ENCODE measurements at places on chromosomes 5 and 9.

- DNase-seq = no peak
Observed at GRCh38 chr5:124007675-124008398, 495.9 kb downstream of the CSNK1G3 start.

DNA sequence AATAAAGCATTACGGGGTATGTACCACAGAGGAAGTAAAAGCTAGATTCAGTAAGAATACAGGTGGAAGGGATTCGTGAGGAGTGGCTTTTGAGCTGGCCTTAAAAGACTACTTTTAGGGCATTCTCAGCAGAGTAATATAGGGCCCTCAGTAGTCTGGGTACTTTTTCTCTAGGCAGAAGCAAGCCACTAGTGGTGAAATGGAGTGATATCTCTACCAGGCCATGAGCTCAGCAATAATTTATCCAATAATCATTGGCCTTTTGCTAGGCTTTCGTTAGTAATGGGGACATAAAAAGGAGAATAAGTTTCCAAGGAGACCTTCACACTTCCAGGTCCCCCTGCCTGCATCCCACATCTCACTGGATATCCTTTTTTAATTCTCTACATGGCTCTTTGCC is 1.7 kb downstream of the POLR3G start:
- no peak for DNase-seq

- no peak for DNase-seq
Observed at GRCh38 chr9:127779136-127779981, 893 bp upstream of the SH2D3C start.

DNA sequence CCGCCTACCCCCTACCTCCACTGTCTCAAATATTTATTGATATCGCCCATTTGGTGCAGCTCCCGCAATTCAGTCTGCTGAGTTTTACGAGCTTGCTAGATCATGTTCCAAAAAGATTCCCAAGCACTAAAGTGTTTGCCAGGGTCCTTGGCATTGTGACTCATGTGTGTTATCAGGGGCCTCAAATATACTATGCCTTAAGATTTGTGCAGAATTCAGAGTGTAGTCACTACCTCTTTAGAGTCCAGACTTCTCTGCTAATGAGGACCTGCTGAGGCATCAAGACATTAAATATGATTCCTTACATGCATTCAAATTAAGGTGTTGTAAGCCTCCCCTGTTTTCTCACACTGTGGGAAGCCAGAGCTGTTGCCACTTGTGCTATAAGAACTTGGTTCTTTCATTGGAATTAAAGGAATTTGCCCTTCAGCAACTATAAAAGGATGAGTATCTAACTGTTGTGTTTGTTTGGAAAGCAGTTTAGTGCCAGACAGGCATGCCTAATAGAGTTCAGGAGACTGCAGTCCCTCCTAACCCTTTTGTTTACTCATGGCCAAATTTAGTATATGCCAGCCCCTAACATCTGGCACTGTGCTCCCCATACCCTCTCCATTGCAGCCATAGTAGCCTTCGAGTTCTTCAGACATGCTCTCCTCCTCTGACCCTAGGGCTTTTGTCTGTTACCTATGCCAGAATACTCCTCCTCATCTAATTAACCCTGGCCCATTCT is 316.4 kb downstream of the NR3C1 start:
- no peak for DNase-seq

- DNase-seq = no peak
Observed at GRCh38 chr5:180785121-180785781, 17.4 kb downstream of the MGAT1 start.

- DNase-seq = no peak
Observed at GRCh38 chr5:51433052-51433710, 49.9 kb downstream of the ISL1 start.

GRCh38 chr5:39191216-39191615 is 28.1 kb downstream of the FYB1 start:
- no peak for DNase-seq

DNA sequence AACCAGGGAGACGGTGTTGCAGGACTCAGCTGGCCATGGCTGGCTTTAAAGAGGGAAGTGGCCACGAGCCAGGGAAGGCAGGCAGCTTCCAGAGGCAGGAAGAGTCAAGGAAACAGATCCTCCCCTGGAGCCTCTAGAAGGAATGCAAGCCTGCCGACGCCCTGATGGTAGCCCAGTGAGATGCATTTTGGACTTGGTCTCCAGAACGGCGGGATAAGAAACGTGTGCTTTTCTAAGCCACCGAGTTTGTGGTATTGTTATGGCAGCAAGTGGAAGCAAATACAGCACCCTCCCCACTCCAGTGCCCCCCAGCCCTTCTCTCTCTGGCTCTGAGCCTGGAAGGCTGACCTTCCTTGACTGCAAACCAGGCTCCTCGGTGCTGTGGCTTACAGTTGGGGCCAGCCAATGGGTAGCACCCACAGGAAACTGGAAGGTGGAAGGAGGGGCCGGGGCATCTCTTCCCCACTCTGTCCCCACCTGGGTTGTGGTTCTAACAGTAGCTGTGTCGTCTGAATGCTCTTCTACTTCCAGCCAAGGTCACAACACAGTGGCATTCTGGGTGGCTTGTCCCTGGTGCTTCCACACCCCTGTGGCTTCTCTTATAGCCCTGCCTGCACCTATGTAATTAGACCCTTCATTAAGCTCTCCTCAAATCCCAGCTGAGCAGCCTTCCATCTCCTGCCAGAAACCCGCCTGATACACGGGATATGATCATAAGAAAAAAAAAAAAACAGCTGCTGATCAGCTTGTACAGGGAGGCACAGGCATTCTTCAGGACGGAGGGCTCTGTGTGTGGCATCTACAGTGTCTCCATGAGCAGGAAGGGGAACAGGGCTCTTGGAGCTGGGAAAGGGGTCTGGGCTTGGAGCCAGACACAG is 29.9 kb upstream of the UNC5A start:
- DNase-seq = no peak

DNA sequence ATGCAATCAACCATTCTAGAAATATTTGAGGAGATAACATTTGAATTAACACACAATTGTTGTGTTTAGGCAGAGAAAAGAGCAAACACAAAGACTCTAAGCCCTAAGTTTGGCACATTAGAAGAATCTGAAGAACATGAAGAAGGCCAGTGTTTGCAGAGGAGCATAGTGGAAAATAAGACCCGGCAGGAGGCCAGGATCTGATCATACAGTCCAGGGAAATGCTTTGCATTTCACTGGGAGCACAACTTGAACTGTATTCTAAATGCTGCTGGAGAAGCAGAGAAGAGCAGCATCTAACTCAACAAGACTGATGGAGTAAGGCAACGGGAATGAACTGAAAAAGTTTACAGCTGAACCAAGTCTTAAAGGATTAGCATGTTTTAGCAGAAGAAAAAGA is 463.4 kb downstream of the ZNF608 start:
- no peak for DNase-seq

- no peak for DNase-seq
Observed at GRCh38 chr5:103910786-103911185, 348.2 kb upstream of the NUDT12 start.

DNA sequence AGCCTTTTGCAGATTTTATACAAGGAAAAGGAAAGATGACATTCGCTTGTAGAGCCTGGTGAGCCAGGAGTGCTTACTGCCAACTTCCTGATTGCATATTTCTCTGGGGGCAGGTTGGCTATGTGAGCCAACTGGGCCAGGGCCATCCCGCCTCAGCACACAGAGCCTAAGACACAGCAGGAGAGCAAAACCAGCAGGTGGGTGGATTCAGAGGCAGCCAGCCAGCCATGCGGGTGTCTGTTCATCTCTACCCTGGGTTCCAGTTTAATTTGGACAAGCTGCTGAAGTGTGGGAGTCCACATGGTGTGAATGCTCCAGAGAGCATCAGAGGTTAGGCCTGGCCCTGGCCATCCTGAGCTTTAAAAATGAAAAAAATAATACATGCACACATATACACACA is 291.4 kb downstream of the ARHGEF28 start:
- DNase-seq = peak; percentile 66

GRCh38 chr5:154193283-154193682 is 2.8 kb downstream of the GALNT10 start:
- DNase-seq = peak; percentile 64

DNA sequence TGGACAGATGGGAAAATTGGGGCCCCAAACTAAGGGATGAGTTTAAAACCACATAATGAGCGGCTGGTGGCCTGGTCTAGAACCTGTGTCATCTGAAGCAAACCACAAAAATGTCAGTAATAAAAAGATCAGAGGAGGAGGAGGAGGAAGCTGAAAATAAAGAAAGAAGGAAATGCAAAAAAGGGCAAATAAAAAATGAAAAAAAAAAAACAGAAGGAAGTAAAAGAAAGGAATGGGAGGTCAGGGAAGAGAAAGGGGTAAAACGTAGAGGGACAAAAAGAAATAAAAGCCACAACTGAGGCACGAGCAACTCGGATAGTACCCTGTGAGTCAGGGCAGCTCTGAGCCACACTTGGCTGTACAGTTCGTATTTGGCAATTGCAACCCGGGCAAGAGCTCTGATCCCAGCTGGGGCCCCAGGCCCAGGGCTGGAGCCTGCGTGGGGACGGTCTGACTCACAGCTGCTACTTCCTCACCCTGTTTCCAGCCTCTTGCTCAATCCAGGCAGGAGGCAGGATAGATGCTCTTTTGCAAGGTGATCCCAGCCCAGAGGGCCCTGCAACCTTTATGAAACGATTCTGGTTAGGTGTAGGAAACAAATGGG is 137.9 kb upstream of the TRIM32 start:
- peak; percentile 57 for DNase-seq

DNA sequence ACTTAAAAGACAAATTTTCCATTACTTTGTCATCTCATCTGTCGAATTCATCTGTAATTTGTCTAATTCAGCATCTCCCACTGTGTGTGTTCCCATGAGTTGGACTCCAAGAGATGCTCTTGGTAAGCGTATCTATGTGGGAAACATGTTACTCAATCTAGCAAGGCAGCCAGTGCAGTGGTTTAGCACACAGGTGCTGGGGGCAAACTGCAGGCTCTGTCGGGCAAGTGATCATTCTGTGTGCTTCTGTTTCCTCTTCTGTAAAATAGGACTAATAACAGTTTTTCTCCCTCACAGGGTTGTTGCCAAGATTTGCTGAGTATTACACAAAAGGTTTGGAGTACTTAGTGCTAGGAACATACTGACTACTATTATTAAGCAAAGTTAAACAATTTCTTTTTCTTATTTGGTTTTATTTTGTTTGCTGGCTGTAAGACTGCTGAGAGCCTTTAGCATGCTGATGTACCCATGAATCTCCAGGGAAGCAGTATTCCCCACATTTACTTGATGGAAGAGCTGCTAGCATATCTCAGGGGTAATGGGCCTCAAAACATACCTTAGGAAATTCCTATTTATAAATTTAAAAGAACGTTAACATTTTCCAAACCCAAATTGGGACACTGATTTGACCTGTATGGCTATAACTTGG is 709 bp upstream of the GAPT start:
- no peak for DNase-seq

GRCh38 chr5:105146867-105147266 is 1584.3 kb upstream of the NUDT12 start:
- DNase-seq = no peak

DNA sequence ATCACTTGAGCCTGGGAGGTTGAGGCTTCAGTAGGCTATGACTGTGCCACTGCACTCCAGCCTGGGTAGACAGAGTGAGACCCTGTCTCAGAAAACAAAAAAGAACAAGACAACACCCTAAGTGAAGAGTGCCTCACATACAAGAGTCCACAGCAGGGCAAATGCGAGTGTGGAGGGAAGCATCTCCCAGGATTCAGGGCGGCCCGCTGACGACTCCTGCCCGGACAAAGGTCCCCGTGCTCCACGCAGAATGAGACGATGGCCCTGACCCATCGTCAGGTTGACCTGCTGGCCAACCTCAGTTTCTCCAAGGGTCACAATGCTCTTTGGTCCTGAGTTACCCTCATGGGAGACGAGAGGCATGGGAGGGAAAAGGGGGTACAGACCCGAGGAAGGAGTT is 18.3 kb downstream of the MRNIP start:
- no peak for DNase-seq

- no peak for DNase-seq
Observed at GRCh38 chr5:1909346-1909985, 26.7 kb upstream of the IRX4 start.

DNA sequence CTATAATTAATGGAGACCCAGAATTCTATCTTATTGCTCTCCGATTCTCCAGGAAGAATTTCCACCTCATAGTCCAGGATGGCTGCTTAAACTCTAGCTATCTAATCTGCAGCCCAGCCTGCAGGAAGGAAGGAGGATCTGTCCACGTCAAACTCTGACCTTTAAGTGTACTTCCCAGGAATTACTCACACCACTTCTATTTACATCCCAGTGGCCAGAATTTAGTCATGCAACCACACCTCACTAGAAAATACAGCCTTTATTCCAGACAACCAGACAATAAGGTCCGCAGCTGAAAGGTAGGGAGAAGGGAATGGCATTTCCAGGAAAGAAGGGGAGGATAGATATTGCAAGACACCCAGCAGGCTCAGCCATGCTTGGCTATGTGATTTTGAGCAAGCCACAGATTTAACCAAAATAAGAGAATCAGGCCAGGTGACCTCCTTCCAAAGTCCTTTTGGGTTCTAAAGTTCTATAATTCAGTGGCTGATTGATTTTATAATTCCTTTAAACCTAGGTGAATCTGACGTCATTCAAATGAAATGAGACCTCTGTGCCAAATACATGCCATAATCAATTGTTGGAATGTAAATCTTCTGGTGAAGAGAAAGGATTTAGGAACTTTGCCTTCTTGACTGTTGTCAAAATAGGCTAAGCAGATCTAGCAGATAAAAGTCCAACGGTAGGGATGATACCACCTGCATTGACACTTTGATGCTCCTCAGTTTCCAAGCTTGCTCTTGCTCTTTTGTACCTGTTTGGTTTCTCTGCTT is 3.7 kb upstream of the DENND1A start:
- no peak for DNase-seq

- DNase-seq = no peak
Observed at GRCh38 chr9:69168709-69169217, 5.3 kb upstream of the TJP2 start.

- DNase-seq = no peak
Observed at GRCh38 chr9:137866226-137867141, 11.1 kb upstream of the CACNA1B start.

DNA sequence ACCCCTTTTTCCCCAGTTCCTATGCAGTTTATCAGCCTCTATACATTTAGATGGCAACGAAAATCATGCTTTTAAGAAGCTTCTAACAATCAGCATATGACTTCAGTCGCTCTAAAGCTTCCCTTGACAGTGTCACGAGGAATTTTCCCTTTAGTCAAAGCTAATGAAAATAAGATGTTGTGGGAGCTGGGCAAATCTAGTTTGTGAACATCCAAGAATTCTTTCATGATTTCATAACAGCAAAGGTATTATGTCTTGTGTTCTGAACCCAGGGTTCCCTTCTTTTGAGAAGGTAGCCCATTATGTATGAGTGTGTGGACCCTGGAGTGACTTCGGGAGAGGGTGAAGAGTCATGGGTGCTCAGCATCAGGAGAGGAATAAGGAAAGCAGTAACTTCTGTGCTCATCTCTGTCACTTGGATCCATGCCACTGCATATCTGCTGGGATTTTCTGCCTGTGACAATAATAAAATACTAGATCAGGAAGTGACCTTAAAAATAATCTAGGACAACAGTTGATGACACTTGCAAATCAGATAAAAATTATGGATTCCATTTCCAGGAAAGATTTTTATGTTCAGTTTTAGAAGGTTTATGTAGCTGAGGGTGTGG is 102.4 kb downstream of the PCSK1 start:
- no peak for DNase-seq

Data from femur (tissue), 1 donor.